NAMALWA (cell line): ENCODE measurements at places on chromosomes 6 and 20.

DNA sequence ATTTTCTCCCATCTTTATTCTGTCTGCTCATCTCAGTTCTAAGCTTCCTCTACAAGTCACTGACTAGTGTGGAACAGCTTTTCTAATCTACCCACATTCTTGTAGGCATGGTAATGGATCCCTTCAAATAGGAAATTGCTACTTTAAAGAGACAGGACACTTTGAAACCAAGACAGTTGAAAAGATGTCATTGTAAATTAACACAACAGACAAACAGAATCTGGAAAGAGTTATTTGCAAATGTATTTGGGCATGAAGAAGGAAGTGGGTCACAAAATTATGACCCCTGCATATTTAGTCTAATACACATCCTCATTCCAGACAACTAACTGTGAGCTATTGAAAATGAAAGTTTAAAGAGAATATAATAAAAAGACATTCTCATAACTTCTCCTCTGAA is 298.2 kb upstream of the MARCKS start:
- DNase-seq = no peak

DNA sequence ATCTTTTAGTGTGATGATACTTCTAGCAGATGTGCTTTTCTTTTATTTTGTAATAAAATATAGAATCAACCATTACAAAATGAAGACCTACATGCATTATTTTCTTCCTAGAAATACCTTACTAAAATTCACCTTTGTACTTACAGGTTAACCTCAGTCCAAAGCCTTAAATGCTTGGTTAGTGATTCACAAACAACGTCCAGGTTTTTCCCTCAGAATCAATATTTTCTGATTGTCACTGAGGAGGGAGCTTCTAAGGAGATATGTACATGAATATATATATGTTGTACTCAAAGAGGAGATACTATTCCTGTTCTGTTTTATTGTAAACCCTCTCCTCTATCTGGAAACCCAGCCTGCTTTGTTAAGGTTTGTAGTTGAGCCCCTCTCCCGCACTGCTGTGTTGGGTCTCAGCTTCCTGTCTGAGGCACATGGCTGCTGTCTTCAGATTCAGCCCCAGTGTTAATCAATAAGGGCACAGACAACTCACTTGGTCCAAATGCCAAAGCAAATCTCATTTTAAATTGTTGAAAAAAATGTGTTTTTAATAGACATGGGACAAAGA is 33.9 kb upstream of the HS3ST5 start:
- DNase-seq = no peak

DNA sequence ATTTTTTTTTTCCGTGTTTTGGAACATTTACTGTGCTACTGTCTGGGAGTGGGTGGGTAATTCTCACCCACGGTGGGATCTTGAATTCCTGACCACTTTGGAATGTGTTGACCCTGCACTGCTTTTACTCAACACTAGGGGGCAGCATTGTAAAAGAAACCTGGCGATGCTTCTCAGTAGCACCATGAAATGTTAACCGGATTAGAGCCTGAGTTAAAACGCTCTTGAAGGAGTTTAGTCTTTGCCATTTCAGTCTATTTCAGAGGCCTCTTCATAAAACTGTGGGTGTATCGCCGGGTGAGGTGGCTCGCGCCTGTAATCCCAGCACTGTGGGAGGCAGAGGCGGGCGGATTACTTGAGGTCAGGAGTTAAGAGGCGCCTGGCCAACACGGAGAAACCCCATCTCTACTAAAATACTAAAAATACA is 114.4 kb upstream of the PRND start:
- peak; percentile 80 for DNase-seq

GRCh38 chr6:35411066-35411465 is 41.1 kb upstream of the FANCE start:
- DNase-seq = no peak

DNA sequence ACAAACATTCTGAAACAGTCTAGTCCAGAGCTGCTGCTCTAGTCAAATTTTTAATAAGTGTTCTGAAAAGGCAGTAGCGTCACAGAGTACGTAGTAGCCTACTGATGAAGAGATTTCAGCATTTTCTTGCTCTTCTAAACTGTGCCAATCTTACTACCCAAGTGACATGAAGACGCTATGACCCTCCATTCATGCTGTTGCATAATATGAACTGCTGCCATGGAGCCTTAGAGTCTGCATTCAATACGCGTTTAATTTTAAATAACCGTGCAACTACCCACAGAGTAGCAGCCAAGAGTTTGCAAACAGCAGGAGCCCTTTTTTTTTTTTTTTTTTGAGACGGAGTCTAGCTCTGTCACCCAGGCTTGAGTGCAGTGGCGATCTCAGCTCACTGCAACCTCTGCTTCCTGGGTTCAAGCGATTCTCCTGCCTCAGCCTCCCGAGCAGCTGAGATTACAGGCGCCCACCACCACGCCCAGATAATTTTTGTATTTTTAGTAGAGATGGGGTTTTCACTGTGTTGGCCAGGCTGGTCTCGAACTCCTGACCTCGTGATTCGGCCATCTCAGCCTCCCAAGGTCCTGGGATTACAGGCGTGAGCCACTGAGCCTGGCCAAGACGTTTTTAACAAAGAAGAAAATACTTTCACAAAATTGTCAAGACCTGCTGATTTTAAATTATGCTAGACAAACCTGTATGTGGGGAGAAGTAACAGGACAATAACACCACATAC is 44.3 kb downstream of the EZR start:
- DNase-seq = no peak

GRCh38 chr6:37051138-37052026 is 45.9 kb downstream of the FGD2 start:
- DNase-seq = peak; percentile 95

- no peak for DNase-seq
Measured at GRCh38 chr6:84770521-84770920, 6.1 kb upstream of the TBX18 start.

GRCh38 chr6:32604434-32604877 is 14.8 kb upstream of the HLA-DRB1 start:
- peak; percentile 72 for DNase-seq

- DNase-seq = no peak
Measured at GRCh38 chr20:25676164-25676809, 20.4 kb downstream of the ZNF337 start.

GRCh38 chr20:47318586-47319516 is 37.6 kb downstream of the ZMYND8 start:
- no peak for DNase-seq

- no peak for DNase-seq
Measured at GRCh38 chr20:61798632-61799031, 267.0 kb downstream of the TAF4 start.

DNA sequence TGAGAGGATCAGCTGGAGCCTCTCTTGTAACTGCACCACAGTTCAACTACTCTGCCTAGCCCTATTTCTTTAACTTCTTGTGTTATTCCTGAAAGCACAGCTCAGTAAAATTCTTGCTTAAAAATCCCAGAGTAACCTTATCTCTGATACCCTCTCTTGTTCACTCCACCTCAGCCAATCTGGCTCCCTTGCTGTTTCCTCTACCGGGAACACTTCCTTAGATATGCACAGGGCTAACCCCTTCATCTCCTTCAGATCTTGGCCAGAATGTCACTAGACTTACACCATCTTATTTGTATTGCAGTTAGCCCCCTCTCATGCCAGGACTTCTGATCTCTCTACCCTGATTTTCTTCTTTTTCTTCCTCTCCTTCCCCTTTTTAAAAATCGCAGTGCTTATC is 2.6 kb upstream of the ZKSCAN3 start:
- no peak for DNase-seq
